Trophoblast cell (in vitro differentiated cells and primary cell): ENCODE measurements at places on chromosomes 3 and 15.

DNA sequence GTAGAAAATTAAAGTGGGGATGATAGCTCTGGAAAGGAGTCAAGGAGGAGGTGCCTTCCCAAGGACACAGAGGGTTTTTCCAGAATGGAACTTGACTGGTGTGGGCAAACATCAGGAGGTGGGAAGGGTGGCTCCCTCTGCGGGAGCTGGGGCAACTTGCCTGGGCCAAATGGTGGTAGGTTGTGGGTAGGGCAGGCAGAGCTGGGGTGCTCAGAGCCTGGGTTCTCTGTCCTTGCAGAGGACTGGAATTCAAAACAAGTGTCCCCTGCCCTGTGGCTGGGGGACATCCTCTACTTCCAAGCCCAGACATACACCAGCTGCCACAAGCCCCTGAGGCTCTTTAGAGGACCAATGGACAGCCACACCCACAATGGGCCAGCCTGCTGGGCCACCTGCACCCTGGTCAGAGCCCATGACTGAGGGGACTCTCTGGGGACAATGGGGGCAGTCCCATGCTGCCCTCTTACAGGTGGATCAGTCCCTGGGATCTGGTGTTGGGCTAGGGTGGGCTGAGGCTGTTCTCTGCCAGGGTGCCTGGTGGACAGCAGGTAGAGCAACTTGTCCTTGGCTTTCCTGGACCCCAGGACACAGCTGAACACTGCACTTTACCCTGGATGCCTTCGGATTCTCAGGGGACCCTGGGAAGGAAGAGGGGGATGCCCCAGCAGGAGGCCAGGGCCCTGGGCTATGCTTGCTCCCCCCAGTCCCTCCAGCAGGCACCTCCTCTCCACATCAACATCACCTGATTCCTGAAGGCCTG, 38.6 kb upstream of the CSPG4 start:
- DNase-seq = no peak

- no peak for DNase-seq
Observed at GRCh38 chr15:94666553-94666952, 435.2 kb downstream of the MCTP2 start.

GRCh38 chr3:182078929-182079328, 367.2 kb downstream of the SOX2 start:
- DNase-seq = no peak

GRCh38 chr3:8001712-8002111, 499.9 kb upstream of the LMCD1 start:
- DNase-seq = no peak

- no peak for DNase-seq
Observed at GRCh38 chr3:186966406-186966805, 36.1 kb downstream of the ST6GAL1 start.

DNA sequence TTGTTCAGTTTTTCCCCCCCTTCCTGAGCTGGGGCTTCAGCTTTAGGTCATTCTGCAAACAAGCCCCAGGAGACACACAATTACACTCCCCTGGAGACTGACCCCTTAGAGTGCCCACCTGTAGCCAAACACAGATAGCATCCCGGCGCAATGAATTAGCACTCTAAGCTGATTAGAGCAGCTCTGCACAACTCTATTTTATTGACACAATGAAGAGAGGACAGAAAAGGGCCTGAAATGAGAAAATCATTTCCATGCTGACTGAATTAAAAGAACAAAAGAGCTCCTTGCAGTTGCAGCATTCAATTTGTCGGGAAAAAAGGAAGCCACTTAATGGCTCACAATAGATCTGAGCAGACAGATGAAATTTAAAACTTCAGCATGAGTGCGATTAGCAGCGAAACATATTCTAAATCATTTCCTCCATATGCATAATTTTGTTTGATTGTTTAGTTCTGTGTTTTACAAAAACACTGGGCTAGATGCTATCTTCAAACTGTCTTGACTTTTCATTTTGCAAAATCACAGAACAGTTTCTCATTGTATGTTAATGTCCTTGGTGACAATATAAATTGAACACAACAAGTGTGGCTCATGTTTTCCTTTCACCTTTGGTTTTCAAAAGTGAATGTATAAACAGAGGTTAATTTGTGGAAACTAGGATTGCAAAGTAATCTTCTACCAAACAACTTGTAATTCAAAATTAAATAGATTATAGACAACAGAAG, 308.6 kb downstream of the MECOM start:
- no peak for DNase-seq

DNA sequence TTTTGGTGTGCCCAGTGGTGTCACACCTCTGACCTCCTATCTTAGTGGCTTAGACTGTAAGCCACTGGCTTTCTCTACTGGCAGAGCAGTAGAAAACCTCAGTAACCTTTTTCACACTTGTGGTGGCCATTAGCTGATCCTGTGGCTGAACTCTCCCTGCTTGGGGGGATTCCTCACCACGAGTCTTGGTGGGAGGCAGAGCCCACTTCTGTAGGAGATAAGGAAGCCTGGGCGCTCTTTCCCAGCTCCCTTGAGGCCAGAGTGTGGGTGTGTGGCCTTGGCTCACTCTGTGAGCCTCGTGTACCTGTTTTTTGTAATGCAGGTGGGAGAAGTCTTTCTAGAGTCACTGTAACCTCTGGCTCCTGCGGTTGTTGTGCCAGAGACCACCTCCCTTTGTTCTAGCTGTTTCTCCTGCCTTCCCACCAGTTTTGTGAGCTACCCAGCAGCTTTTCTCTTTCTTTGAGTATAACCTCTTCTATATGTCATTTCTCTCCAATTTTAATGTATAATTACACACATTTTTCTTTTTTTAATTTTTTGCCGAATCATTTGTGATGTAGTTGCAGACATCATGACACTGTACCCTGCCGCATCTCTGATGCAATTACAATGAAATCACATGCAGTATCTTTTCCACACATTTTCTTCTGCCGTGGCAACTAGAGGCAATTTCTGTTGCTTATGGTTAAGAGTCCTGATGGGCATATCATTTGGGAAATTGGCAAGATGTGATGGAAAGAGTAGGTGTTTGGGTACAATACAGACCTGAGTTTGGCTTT, 13.8 kb downstream of the XCR1 start:
- DNase-seq = no peak

DNA sequence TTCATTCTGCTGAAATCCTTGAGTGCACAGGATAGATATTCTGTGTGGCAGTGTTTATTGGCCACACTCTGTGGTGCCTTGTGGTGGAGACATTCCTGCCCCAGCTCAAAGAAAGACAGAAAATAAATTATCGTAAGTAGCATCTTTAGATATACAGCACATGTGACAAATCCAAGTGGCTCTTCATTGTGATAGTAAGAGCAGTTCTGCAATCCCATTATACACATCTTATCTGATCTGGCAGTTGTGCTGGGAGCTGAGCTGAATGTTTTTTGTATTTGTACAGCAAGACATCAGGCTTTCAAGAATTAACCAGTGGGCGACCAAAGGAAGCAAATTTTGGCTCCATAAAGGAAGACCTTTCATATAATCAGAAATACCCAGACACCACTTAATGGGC, 235.3 kb upstream of the MRPL3 start:
- DNase-seq = no peak

GRCh38 chr15:41060505-41060904, 55.6 kb downstream of the INO80 start:
- no peak for DNase-seq

DNA sequence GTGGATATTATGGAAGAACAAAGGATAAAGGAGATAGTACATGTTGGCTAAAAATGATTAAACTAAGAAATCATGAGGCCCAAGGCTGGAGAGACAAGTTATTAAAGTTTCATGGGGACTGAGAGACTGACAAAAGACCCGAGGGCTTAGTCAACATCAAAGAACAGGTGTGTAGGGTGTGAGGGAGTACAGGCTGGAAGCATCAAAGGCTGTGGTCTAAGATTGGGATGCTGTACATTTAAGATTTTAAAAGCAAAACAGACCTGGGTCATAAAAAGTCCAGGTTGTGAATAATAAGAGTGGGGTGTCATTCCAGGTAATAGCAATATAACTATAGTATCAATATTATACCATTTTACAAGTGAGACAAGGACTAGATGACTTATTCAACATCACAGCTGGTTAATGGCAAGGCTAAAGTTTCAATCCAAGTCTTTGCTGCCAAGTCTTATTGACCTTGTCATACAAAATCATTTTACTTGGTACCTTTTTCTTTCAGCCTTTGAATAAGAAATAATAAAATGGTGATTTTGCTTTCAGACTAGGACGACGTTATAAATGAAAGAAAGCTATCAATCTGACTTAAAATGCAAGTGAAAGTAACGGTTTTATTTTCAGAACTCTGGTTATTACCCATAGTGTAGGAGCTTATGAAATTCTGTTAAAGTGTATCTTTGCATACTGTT, 211.6 kb downstream of the TNIK start:
- no peak for DNase-seq

DNA sequence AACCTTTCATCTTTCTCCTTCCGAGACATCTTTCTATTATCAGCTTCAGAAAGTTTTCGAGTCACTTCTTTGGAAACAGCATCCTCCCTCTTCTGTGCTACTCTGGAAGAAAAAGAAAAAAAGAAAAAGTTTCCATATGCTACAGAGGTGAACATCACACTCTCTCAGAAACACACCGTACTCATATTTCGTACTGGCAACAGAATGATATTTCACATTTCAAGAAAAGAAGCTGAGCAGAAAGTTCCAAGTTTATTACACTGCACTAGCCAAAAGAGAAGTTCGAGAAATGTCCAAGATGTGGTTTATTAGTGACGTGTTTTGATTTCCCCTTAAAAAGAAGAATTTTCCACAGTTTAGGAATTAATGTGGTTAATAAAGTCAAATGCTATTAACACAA, 6.0 kb downstream of the SSR3 start:
- DNase-seq = no peak

DNA sequence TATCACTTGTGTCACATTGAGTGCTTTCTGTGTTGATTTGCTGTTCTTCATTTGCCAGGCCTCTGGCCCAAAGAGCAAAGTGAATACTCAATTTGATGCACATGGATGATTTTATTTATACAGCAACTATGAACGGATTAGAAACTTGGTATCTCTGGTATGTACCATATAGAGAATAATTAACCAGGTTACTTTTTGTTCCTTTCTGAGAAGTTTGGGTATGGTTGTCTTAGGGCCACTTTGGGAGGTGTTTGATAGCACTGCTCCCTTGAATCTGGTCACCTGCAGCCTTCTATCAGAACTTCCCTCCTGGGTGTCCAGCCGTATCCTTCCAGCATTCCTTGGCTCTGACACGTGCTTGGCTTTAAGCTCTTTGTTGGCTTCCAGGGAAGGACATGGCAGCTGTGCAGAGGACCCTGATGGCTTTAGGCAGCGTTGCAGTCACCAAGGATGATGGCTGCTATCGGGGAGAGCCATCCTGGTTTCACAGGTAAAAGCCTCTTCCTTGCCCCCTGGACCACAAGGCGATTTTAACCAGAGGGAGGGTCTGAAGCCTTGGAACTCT, 12.7 kb downstream of the TAGLN3 start:
- DNase-seq = no peak

- no peak for DNase-seq
Observed at GRCh38 chr15:39649757-39650156, 68.9 kb downstream of the THBS1 start.

GRCh38 chr3:12188681-12189287, 30.1 kb upstream of the TIMP4 start:
- DNase-seq = no peak

DNA sequence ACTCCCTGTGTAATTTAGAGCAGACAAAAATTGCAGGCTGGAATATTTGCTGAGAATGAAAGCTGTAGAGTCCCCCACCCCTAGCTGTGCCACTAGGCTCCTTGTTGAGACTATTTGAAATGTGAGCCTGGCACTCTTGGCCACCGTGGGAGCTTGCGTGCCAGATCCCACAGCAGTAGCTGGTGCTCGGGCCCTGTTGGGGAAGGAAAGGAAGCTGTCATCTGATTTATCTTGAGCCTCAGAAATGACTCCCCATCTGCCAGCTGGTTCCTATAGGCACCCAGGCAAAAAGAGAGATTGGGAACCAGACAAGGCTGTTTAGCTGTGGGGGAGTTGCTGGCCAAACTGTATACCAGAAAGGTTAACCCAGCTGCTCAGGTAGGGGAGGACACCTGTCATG, 23.4 kb upstream of the CLEC3B start:
- no peak for DNase-seq

GRCh38 chr15:69451951-69452691, 497 bp upstream of the RPLP1 start:
- peak; percentile 42 for DNase-seq

DNA sequence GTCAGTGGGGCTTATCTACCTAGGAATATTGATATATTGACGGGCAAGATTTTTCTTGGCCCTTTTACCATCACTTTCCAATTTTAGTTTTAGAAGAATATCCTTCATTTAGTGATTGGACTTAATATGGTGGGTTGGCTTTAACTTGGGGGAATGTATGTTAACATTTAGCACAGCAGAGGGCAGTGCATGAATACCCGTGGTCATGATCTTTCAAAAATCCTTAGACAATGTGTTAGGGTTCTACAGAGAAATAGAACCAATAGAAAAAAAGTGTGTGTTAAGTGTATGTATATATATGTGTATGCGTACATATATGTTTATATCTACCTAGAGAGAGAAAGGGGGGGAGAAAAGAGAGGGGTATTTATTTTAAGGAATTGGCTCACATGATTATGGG, 36.9 kb downstream of the GPR171 start:
- no peak for DNase-seq

- DNase-seq = no peak
Observed at GRCh38 chr15:86677278-86677677, 597.6 kb downstream of the AGBL1 start.

- DNase-seq = no peak
Observed at GRCh38 chr3:49666592-49666991, 7.6 kb upstream of the APEH start.

- no peak for DNase-seq
Observed at GRCh38 chr15:47918877-47919276, 201.6 kb downstream of the SEMA6D start.

- no peak for DNase-seq
Observed at GRCh38 chr3:37741644-37742043, 120.0 kb upstream of the CTDSPL start.

DNA sequence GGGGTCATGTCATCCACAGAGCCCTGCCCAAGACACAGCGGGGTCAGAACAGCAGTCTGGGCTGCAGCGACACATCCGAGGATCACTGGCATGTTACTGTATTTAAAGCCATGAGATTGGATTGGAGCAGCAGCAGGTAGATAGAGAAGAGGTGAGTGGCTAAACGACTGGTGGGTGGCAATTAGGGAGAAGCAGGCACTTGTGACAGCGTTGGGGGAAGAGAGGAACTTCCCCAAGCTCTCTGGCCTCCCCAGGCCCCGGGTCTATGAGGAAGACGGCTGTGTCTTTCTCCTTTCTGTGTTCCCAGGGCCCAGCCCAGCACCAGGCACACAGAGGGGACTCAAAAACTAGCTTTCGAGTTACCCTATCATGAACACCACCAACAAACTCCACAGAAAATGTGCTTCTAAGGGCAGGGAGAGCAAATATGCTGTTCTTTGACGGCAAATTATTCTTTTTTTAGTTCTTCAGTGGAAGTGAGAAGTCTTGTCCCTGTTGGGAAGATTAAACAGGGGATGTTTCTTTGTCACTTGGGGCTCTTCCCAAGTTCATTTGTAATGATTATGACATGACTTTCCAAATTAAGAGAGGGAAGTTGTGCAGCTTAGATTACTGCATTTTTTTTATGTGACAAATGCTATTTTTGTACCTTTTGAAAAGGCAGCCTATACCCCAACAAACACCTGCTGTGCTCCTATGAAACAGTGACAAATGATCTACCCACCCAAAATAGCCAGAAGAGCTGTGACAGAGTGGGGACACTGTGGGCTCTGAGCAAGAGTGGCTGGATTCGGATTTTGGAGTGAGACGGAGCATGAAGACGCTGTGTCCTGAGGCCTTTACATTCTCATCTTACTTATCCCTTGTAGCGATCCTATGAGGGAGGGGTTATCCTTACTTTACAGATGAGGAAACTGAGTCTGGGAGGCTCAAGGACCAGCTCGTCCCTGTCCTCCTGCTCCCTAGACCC, 7.2 kb upstream of the SYNM start:
- DNase-seq = no peak

GRCh38 chr3:162134571-162134970, 638.0 kb downstream of the OTOL1 start:
- no peak for DNase-seq
